SJSA1 (cell line): ENCODE measurements at places on chromosomes 6 and 20. TPM values are rescaled to one million over a fixed set of nuclear protein-coding genes. Genes with fewer than 3 reads are reported as not detected.

The TNNC2 gene
- not detected in 2 replicates for total RNA-seq

The OPN5 gene
- not detected in 2 replicates for total RNA-seq

DNA sequence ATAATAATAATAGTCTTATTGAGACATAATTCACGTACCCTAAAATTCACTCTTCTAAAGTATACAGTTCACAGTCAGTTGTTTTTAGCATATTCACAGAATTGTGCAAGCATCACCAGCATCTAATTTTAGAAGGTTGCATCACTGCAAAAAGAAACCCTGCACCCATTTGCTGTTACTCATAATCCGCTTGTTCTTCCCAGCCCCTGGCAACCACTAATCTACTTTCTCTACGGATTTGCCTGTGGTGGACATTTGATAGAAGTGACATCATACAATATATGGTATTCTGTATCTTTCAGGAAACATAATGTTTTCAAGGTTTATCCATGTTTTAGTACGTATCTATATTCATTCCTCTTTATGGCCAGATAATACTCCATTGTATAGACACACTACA, 41.5 kb upstream of the FAM184A start:
- H3K36me3 ChIP-seq = no peaks in the 10 kb centered on the region
- no peaks in the 10 kb centered on the region for H3K4me1 ChIP-seq
- DNase-seq = no peak
- no peaks in the 10 kb centered on the region for H3K27me3 ChIP-seq
- H3K4me3 ChIP-seq = no peak overlapping the region

DNA sequence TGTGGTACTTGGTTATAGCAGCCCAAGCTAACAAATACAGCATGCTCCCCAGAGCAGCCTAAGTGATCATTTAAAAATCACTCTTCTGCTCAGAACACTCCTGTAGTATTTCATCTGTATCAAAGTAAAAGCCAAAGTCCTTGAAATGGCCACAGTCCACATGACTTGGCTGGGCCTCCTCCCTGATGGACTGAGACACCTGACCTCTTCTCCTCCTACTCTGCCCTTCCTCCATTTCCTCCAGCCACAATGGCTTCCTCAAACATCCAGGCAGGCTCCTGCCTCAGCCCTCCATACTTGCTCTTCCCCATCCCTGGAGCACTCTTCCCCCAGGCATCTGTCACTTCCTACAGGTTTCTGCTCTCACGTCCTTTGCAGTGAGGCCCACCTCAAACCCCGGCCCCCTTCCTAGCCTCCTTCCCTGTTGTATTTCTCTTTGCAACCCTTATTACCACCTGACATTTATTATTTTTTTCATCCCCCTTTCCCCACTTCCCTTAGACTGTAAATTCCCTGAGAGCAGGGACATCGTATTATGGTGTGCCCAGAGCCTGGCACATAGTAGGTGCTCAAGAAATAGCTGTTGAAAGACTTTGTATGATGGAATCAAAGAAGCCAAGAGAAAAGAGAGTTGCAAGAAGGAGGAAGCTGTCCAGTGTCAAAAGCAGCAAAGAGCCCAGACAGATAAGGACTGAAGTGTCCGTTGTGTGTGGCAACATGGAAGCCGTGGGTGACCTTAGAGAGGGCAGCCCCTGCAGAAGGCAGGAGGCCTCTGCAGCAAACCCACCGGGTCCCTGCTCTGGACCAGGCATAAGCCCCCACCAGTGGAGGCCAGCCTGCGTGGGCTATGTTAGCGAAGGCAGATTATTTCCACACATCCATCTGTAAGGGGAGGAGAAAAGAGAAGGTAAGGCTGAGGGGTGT, 87.5 kb downstream of the TRERF1 start:
- DNase-seq = no peak
- no peaks in the 10 kb centered on the region for H3K27me3 ChIP-seq
- peaks cover 38% of the 10 kb centered on the region for H3K4me1 ChIP-seq
- H3K36me3 ChIP-seq = 0 out of 2 replicates have a peak, but pooled peaks cover 2% of the 10 kb centered on the region
- H3K27ac ChIP-seq = no peak overlapping the region

DNA sequence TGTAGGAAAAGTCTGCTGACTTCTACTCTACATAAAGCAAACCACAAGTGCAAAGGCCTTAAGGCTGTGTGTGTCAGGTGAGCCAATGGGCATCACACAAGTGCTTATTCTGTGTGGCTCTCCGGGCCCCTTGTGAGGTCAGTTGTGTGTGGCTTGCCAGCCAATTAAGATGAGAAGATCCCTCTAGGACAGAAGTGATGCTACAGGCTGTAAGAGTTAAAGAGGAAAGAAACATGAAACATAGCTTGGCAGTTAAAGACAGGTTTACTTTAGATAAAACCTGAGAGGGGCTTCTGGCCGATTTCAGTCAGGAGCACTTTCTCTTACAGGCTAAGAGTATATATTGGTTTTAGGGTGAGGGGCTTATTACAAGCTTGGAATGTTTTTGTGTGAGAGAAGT, 242.4 kb downstream of the NFATC2 start:
- no peaks in the 10 kb centered on the region for H3K36me3 ChIP-seq
- no peak for DNase-seq
- no peaks in the 10 kb centered on the region for H3K4me1 ChIP-seq

DNA sequence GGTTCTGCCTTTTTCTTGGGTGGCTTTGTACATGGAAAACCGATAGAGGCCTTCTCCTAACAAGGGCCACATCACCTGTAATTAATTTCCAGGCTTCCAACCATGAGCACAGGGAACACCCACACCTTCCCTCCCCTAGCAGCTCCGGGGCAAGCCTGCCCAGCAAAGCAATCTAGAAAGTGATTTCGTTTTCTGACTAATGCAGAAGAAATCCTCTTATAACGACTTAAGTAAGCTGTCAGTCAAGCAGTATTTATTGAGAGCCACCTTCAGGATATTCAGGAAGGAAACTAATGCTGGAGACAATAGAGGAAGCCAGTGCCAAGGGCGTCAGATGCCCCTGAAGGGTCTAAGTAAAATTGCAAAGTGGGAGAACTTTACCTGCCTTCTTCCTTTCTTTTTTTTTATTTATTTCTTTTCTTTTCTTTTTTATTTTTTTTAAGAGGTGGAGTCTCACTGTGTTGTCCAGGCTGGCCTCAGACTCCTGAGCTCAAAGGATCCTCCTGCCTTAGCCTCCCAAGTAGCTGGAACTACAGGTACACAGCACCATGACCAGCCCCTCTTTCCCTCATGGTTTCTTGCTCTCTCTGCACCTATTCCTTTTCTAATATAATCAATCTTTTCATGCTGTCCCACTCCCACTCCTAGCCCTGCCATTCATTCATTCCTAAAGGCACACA, 67.5 kb upstream of the MBOAT1 start:
- no peaks in the 10 kb centered on the region for H3K27me3 ChIP-seq
- DNase-seq = no peak
- no peak overlapping the region for H3K4me3 ChIP-seq
- H3K27ac ChIP-seq = no peak overlapping the region
- no peaks in the 10 kb centered on the region for H3K4me1 ChIP-seq

DNA sequence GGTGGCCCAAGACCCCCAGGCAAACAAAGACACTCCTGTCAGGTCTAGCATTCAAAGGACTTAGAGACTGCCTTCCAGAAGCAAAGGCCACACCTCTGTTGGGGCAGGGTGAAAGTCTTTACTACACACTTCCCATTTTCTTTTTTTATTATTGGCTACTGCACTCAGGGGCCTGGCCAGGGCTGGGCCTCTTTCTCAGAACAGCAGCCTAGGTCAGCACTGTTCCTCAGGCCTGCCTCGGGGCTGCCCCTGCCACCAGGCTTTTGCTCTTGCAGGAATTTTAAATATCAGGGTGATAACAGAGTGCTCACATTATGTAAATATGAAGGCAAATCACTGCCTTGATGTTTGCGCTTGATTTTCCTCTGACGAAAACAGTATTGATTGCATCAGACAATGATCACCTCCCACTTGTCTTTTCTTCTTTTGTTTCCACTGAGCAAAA, 18.5 kb downstream of the GSTA4 start:
- H3K4me3 ChIP-seq = no peak overlapping the region
- no peaks in the 10 kb centered on the region for H3K36me3 ChIP-seq
- H3K4me1 ChIP-seq = peaks cover 12% of the 10 kb centered on the region
- no peak for DNase-seq
